Activated naive CD4-positive, alpha-beta T cell (primary cell): ENCODE measurements at places on chromosomes 5 and 9.

DNA sequence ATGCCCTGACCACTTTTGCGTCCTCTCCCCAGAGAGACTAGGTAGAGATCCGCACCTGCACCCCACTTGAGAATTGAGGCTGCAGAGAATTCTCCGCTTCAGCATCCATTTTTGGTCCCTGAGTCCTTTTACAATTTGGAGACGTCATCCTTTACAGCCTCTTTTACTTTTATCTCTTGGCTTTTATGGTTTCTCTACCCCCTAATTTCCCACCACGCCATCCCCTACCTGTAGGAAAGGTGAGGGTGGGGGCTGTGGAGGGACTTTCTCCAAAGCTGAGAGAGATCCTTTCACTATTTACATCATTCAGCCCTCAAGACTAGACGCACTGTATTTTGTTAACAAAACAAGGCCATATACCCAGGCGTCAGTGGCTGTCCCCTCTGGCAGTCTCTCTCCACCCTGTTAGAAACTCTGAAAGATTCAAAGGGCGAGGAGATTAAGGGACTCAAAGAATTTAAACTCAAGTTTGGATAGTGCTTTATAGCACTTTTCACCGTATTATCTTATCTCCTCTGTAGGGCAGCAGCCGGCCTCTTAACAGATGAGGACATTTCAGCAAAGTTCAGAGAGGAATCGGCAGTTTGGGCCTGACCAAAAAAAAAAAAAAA is 1.7 kb downstream of the MSX2 start:
- DNase-seq = no peak

- DNase-seq = no peak
Observed at GRCh38 chr9:3906437-3907213, 380.8 kb upstream of the RFX3 start.

GRCh38 chr5:8332666-8333445 is 463.9 kb downstream of the MTRR start:
- DNase-seq = no peak

GRCh38 chr5:168944004-168944403 is 356.9 kb downstream of the SLIT3 start:
- no peak for DNase-seq

DNA sequence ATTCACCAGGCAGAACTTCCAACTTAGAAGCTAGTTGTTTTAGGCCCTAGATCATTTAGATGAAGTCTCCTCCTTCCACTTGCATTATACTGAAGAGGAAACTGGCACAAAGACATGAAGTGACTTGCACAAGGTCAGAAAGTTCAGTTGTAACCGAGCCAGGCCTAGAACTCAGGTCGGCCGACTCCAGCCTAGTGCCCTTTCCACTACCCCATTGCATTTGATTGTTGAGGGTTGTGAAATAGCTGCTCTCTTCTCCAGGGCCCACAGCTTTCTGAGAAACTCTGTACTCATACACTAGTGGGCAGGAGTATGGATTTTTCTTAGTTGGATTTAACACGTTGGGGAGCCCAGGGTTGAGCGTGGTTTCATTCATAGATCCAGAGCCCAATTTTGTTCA is 5.6 kb downstream of the ZNF462 start:
- DNase-seq = no peak

DNA sequence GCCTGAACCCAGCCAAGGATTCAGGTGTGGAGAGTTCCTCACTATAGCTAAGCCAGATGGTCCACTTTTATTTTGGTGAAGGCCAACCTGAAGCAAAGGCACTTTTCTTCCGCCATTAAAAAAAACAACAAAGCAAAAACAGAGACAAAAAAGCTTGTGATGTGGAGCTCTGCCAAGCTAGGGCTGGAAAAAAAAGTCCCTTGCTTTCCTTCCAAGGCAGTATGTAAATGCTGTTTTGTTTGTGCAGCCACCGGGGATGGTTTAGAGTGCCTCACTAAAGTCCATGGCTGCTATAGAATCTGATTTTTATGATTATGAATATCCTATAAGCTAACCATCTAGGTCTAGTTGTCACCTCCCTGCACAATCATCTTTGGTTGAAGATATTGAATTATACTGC is 14.9 kb downstream of the MEGF10 start:
- DNase-seq = no peak

GRCh38 chr9:37121881-37122280 is 1.5 kb downstream of the ZCCHC7 start:
- DNase-seq = no peak

DNA sequence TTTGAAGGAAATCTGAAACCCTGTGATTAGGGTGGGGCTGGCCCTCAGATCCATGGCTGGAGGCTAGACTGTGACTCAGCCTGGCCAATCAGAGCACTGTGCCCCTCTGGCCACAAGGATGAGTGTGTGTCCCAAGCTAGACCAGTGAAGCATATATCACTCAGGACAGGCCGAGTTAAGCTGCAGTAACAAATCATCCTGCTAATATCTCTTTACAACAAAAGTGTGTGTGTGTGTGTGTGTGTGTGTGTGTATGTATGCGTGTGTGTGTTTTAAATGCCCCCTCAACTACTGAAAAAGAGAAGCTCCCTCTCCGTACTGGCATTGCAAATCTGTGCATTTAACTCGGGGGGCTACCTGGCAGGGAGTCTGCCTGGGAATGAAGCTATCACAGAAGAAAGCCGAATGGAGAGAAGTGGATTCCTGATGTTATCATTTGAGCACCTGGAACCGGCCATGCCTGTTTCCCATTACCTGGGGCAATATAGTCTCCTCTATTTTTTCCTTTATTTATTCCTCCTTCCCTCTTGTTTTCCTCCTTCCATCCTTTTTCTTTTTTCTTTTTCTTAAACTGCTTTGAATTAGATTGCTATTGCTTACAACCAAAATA is 25.6 kb downstream of the STC2 start:
- no peak for DNase-seq

DNA sequence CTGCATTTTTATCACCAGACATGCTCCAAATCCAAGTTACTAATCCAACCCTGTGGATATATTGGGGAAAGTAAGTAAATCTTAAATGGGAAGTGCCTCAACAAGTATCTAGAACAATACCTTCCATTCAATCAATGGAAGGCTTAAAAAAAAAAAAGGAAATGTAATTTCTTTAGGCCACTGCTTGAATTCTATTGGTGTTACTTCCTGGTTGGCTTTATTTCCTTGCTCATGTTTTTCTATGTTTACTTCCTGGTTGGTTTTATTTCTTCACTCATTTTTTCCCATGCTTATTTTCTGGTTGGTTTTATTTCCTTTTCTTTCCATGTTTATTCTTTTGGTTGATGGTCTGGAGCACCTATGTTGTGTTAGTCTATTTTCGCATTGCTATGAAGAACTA is 363.9 kb downstream of the KDM4C start:
- no peak for DNase-seq

- DNase-seq = no peak
Observed at GRCh38 chr5:33892620-33893137, 889 bp upstream of the ADAMTS12 start.

DNA sequence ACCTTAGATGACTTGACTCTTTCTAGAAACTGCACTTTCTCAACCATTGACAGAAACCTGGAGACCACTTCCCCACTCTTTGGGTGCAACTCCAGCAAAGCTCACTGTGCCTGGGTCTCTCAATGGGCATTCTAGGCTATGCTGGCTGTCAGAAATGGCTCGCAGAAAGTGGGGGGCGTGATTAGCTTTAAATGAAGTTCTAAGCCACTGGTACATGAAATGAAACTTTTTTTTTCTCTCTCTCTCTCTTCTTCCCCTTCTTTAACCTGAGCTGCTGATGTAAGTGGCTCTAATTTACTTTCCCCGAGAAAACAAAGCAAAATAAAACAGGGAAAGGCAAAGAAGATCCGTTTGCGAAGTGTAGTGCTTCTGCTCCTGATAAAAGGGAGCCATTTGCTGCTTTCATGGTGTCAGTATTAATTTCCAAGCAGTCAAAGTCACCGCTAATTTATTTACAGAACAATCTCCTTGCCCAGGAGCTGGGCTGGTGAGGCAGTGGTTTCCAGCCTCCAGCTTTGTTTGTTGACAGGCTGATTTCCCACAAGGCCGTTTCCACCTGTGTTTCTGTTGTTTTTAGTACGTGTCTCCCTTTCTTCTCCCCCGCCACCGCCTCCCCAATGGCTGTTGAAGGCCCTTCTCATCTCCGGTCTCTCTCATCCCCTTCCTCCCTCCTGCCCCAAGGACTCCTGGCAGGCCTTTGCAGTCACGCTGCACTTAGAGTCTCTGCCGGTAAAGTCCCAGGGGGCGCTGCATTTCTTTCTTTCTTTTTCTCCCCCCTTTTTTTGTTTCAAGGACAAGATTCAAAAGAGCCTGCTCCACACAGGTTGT is 422.9 kb downstream of the EBF1 start:
- DNase-seq = no peak

DNA sequence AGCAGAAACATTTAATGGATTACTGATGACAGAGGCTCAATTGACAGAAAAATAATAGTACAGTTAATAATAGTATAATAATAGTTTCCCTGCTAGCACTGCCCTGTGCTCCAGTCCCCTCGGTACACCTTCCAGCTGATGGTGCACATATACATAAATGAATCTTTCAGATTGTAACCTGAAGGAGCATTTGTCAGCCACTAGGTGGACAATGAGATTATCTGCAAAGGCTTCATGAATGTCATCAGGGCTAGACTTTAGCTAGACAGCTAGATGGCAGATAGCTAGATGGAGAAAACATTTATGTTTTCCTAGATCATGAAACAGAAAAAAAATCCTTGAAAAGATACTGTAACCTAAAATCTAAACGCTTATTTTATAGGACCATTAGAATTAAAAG is 304.4 kb upstream of the SMC2 start:
- no peak for DNase-seq

GRCh38 chr9:135884328-135885035 is 22.9 kb downstream of the CAMSAP1 start:
- no peak for DNase-seq

GRCh38 chr9:74630228-74630627 is 133.1 kb downstream of the RORB start:
- DNase-seq = no peak

GRCh38 chr5:65391591-65391990 is 90.1 kb downstream of the ADAMTS6 start:
- no peak for DNase-seq

DNA sequence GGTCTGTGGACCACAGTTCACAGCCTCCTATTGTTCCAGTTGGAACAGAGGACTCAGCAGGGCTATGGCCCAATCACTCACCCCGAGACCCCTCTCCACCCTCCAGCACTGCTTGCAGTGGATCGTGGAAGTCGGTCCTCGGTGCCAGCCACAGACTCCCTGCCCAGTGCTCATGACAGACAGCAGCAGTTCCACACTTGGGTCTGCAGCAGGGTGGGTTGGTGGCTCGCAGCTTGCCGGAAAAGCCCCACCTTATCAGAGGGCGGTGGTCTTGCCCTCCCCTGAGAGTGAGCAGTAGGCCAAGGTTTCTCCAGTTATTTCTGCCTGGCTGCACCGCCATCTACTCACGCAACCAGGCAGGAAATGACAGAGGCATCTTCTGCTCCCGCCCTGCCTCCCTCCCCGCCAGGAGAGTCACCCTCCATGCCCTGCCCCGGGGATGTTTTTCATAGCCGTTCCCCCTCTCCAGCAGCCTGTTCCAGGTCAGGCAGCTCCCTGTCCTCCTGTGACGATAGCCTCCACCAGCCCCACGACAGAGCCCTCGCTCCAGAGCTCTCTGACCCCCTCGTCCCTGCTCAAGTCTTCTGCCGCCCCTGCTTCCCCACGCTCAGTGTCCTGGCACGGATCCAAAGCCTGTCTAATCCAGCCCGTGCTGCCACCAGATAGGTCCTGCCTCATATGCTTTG is 34.5 kb downstream of the UNC5A start:
- no peak for DNase-seq

GRCh38 chr9:86515221-86515620 is 161.0 kb upstream of the TUT7 start:
- no peak for DNase-seq

- no peak for DNase-seq
Observed at GRCh38 chr5:118736396-118736795, 252.0 kb downstream of the DTWD2 start.

GRCh38 chr5:174503461-174504265 is 220.7 kb upstream of the MSX2 start:
- no peak for DNase-seq

- no peak for DNase-seq
Observed at GRCh38 chr5:35009019-35009418, 38.7 kb downstream of the AGXT2 start.

DNA sequence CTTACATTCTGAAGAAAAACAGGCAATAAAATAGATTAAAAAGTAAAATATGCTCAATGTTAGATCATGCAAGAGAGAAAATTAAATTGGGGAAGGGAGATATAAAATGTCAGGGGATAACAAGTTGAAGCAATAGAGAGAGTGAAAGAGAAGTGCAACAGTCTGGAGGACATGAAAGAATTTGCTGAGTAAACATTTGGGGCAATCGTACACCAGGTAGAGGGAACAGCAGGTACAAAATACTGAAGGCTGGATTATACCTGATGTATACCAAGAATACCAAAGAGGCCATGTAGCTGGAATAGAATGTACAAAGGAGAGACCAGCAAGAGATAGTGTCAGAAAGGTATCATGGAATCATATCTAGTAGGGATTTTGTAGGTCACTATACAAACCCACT is 300.8 kb downstream of the DNAH5 start:
- DNase-seq = no peak

DNA sequence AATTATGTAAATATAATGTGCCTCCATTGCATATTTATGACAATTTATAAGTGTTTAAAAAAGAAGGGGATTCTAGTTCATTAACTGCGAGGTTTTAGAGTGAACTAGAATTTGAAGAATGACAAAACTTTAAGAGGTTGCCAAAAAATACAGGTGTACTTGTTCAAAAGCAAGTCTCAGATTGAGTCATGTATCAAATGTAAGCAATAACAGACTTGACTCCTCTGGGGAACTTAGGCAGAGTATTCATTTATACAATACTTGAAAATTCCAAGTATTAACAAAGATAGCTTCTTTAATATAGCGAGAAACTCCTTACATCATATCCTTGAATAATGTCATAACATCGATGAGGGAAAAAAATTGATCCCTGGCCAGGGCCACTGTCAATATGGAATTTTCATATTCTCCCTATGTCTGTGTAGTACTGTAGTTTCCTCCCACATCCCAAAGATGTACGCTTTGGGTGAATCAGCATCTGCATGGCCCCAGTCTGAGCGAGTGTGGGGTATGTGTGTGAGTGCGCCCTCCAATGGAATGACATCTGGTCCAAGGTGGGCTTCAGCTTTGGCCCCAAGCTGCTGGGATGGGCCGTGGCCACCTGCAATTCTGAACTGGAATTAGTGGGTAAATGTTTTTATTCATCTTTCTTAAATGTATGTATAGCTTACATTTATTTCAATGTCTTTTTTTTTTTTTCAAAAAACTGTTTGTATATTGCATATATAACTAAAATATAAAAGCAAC is 70.1 kb downstream of the RIC1 start:
- DNase-seq = no peak

- DNase-seq = no peak
Observed at GRCh38 chr9:73549991-73550390, 398.3 kb downstream of the ANXA1 start.

DNA sequence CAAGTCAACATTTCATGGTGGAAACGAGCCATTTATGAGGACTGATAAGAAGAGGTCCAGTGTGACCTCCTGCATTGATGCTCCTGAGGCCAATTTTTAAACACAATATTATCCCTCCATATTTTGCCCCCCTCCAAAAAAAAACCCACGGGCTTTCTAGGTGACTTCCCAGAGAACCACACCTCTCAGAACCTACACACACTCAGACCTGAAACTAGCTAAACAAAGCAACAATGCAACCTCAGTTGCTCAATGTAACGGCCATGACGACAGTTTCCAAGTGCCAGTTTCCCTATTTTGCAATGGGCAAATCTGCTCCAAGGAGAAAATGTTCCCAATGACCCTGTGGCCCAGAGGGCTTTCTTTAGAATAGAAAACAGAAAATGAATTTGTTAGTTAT is 3.5 kb downstream of the NRG2 start:
- DNase-seq = no peak

GRCh38 chr9:114248299-114248707 is 74.6 kb upstream of the ORM1 start:
- DNase-seq = no peak
